ENCODE measurements at places on chromosomes 7 and 10. TPM values are rescaled to one million over a fixed set of nuclear protein-coding genes. Genes with fewer than 3 reads are reported as not detected.

GRCh38 chr10:91541481-91541880 lies 91.4 kb downstream of the PPP1R3C start:
- no peak overlapping the region for H3K4me3 ChIP-seq
- H3K27ac ChIP-seq: no peak overlapping the region
- DNase-seq: peak; percentile 55
- H3K27me3 ChIP-seq: no peaks in the 10 kb centered on the region

DNA sequence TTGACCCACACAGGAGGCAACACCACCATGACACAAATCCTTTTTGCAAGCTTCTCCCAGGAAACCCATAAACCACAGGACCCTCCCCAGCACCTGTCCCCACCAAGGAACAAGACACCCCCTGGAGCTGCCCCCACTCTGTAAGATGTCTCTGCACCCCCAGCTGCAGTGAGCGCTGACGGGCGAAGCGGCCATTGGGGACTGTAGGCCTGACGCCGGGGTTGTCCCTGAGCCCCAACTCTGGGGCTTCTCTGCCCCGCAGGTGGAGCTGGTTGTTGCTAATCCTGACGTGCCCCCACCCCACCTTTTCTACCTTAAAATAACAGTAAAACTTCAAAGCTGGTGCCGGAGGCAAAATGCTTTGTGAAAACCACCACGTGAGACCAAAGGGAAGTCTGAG lies 94.7 kb upstream of the PPP2R2D start:
- H3K27me3 ChIP-seq: no peaks in the 10 kb centered on the region
- H3K4me3 ChIP-seq: no peak overlapping the region
- DNase-seq: no peak
- H3K4me1 ChIP-seq: no peaks in the 10 kb centered on the region

DNA sequence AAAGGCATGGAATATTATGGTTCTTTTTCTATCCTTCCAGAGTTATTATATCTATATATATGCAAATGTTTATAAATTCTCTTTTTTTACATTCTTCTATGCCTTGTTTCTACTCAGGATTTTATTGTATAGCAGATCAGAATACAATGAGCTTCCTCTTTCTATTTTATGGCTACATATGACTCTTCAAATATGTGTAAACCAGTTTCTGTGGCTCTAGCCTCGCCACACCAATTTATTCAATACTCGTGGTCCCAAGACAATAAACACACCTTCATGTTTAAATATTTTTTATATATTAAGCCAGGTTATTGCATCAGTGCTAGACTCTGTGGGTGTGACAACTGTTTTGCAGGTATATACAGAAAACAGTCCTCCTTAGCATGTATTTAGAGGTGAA lies 237.5 kb upstream of the MKLN1 start:
- no peak overlapping the region for H3K27ac ChIP-seq
- no peak overlapping the region for H3K4me3 ChIP-seq
- DNase-seq: no peak
- peaks cover 5% of the 10 kb centered on the region for H3K4me1 ChIP-seq

- no peaks in the 10 kb centered on the region for H3K27me3 ChIP-seq
- no peaks in the 10 kb centered on the region for H3K4me1 ChIP-seq
- no peak overlapping the region for H3K27ac ChIP-seq
- no peaks in the 10 kb centered on the region for H3K36me3 ChIP-seq
- DNase-seq: no peak
Measured at GRCh38 chr7:156014808-156015207, 202.5 kb upstream of the SHH start.

DNA sequence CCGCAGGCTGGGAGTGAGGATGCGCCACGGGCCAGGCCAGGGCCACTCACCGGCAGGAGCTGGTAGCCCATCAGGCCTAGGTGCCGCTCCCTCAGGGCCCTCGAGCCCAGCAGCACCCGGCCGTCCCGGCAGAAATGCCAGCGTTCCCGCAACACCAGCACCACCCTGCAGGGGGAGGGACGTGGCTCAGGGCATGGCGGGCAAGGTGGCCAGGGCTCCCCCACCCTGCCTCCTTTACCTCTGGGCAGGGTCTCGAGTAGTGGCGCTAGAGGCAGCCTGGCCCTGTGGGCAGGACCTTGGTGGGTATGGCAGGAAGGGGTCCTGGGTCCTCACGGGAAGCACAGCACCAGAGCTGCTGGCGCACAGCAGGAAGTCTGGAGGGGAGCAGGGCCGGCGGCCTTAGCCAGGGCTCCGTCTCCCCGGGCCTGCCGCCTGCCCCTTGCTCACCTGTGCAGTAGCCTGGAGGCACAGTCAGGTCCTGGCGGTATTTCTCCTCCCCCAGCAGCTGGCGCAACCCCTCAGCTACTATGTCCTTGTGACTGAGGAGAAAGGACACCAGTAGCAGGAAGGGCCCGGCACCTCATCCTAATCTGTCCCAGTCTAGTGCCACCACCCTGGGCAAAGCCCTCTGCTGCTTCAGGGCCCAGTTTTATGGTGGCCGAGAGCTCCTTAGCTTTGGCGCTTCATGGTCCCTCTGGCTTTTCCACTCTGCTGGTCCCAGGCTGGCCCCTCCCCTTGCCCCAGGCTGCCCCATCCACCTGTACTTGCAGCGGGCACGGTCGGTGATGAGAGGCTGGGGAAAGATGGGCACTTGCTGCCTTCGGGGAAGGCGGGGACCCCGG lies 3.5 kb downstream of the FASTK start:
- peaks cover 30% of the 10 kb centered on the region for H3K4me1 ChIP-seq
- H3K27ac ChIP-seq: no peak overlapping the region
- peaks cover 13% of the 10 kb centered on the region for H3K36me3 ChIP-seq

DNA sequence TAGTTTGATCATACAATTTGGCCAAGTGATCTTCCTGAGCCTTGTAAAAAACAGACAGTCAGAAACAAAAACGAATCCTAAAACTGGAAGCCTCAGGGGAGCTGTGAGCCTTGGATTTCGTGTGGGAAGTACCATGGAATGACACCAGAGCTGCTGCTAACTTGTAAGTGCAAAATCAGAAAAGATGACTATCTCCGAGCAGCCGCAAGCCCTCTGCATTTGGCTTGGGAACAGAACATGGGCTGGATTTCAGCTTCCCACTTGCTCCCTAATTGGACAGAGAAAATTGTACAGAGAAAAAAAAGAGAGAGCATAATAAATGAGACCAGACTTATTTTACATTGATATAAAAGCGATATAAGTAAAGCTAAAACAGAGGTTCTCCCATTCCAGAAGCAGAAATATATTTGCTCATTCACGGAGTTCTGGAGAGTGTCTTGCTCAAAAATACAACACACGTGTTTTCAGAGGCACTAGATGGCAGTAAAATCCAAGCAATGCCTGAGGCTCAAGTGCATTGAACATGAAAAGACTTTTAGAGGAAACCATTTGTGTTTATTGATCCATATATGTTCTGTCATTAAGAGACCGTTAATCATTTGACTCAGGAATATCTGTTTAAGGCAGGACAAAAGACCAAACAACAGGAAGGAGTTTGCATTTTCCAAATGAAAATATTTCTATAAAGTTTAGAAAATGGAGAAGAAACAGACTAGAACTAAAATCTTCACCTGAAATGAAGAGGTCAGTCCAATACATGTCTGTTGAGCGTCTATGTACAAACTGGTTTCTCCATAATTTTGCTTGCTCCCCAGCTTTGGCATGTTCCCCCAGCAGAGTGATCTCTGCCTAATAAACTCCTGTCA lies 78.3 kb upstream of the SLC26A5 start:
- no peaks in the 10 kb centered on the region for H3K36me3 ChIP-seq
- H3K27me3 ChIP-seq: no peaks in the 10 kb centered on the region
- no peak overlapping the region for H3K27ac ChIP-seq
- no peaks in the 10 kb centered on the region for H3K4me1 ChIP-seq

DNA sequence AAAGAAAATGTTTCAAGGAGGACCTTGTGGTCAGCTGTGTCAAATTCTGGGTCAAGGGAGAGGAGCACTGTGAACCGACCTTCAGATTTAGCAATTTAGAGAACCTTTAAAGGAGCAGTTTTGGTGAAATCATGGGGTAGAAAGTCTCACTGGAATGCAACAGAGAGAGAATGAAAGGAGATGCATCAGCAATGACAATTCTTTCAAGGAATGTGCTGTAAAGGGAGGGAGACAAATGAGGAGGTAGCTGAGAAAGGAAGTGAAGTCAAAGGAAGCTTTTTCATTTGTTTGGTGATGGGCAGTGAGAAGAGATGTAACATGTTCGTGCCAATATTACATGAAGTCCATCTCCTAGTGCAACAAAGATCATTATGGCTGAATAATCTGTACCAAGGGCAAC lies 166.0 kb downstream of the TSPAN12 start:
- no peaks in the 10 kb centered on the region for H3K36me3 ChIP-seq
- no peak for DNase-seq
- H3K4me1 ChIP-seq: no peaks in the 10 kb centered on the region
- no peaks in the 10 kb centered on the region for H3K27me3 ChIP-seq
- H3K4me3 ChIP-seq: no peak overlapping the region

- DNase-seq: no peak
- no peaks in the 10 kb centered on the region for H3K27me3 ChIP-seq
- no peak overlapping the region for H3K27ac ChIP-seq
- H3K4me3 ChIP-seq: no peak overlapping the region
Measured at GRCh38 chr7:120628251-120628650, 229.7 kb downstream of the TSPAN12 start.

DNA sequence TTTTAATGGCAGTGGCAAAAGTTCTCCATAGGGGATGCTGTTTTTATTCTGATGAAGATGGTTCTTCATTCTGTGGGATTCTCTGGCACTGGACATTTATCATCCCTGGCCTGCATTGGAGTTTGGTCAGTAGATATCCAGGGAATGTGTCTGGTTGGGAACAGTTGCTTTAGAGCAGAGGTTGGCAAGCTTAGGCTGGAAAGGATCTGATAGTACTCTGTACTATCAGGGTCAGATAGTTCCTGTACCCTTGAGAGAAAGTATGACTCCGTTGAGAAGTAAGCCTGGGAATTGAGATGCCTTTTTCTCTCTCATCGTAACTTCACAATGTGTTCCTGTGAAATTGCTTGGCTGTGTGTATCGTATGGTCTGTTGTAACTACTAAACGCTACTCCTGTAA lies 244.1 kb downstream of the POLR1F start:
- no peak for DNase-seq
- H3K27me3 ChIP-seq: no peaks in the 10 kb centered on the region
- no peak overlapping the region for H3K4me3 ChIP-seq
- no peaks in the 10 kb centered on the region for H3K4me1 ChIP-seq
- H3K27ac ChIP-seq: no peak overlapping the region

GRCh38 chr10:32060347-32060746 lies 4.1 kb upstream of the KIF5B start:
- peaks cover 3% of the 10 kb centered on the region for H3K4me1 ChIP-seq
- H3K4me3 ChIP-seq: no peak overlapping the region
- DNase-seq: no peak
- no peaks in the 10 kb centered on the region for H3K27me3 ChIP-seq

- no peak overlapping the region for H3K4me3 ChIP-seq
- no peak for DNase-seq
- no peaks in the 10 kb centered on the region for H3K4me1 ChIP-seq
Measured at GRCh38 chr7:55508221-55509011, 63.9 kb downstream of the VOPP1 start.

DNA sequence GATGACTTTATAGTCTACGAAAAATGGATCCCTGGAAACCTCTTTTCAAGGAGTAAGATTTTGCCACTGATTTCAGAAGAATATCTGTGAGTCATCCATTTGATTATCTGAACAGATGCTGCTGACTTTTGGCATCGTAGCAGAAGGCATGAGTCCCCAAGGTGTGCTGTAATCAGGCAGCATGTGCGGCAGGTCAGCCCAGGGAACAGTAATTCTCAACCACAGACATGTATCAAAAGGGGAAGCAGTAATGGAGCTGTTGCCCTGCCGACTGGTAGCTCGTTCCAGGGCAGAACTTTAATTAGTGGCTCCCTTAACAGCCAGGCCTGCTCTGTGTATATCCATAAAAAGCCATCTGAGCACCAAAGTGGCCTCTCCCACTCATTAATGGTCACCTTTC lies 5.7 kb upstream of the VWC2 start:
- no peak for DNase-seq
- no peak overlapping the region for H3K27ac ChIP-seq
- no peaks in the 10 kb centered on the region for H3K36me3 ChIP-seq
- H3K4me3 ChIP-seq: no peak overlapping the region
- no peaks in the 10 kb centered on the region for H3K27me3 ChIP-seq

- peaks cover 43% of the 10 kb centered on the region for H3K36me3 ChIP-seq
- H3K4me3 ChIP-seq: no peak overlapping the region
- H3K27me3 ChIP-seq: no peaks in the 10 kb centered on the region
- DNase-seq: no peak
Measured at GRCh38 chr10:101609481-101609880, 21.4 kb downstream of the DPCD start.

GRCh38 chr7:80630608-80631405 lies 7.6 kb upstream of the CD36 start:
- H3K27me3 ChIP-seq: no peaks in the 10 kb centered on the region
- no peaks in the 10 kb centered on the region for H3K36me3 ChIP-seq
- no peak overlapping the region for H3K27ac ChIP-seq
- no peaks in the 10 kb centered on the region for H3K4me1 ChIP-seq

DNA sequence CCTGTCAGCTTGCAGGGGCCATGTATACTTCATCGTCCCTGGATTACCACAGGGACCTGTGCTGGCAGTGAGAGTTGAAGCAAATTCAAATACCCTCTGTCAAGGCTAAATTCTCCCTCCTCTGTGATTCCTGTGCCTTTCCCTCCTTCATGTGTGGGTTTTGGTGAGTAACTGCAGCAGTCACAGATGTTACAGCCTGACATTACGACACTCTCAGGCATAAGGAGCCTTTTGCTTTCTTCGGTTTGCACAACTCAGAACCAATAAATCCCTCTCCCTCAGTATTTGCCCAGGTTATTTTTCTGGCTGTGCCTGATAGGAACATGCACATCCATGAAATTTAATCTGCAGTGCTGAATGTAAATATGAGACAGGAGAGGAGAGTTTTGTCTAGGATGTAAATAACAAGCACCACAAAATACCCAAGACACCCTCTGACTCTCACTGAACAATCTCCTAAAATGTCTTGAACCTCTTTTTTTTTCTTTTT lies 997.2 kb upstream of the GHITM start:
- no peaks in the 10 kb centered on the region for H3K36me3 ChIP-seq
- H3K4me3 ChIP-seq: no peak overlapping the region
- DNase-seq: no peak
- no peaks in the 10 kb centered on the region for H3K27me3 ChIP-seq
- no peak overlapping the region for H3K27ac ChIP-seq

DNA sequence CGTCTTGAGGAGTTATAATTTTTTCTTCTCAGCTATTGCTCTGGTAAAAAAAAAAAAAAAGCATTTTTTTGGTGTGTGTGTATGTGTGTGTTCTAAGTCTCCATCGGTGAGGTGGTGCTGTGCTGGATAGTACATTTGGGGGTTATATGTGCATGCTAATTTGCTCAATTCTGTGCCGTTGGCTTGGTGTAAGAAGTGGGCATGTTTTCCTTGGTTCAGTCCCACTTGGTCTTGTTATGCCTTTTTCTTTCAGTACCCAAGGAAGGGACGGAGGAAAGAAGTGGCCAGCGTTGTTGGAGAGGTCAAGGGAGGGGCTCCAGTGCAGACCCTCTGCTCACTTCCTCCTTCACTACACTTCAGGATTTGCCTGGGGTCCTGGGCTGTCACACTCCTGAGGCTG lies 20.4 kb downstream of the LRMDA start:
- no peaks in the 10 kb centered on the region for H3K4me1 ChIP-seq
- no peak overlapping the region for H3K27ac ChIP-seq
- peak; percentile 22 for DNase-seq
- H3K4me3 ChIP-seq: no peak overlapping the region
- no peaks in the 10 kb centered on the region for H3K36me3 ChIP-seq

- no peaks in the 10 kb centered on the region for H3K27me3 ChIP-seq
- H3K27ac ChIP-seq: no peak overlapping the region
- H3K4me1 ChIP-seq: no peaks in the 10 kb centered on the region
Measured at GRCh38 chr7:39386718-39387117, 179.5 kb upstream of the YAE1 start.

The SEC23IP gene
- 13.3 TPM for polyA plus RNA-seq

The SFRP5 gene
- 0.22 TPM for polyA plus RNA-seq

The UCMA gene
- not detected for polyA plus RNA-seq

The FKBP6 gene
- not detected for polyA plus RNA-seq

The INMT gene
- 34.5 TPM for polyA plus RNA-seq

The ZNF853 gene
- polyA plus RNA-seq: 3.4 TPM
